Peyer's patch (tissue), 4 donors: ENCODE measurements at places on chromosomes 1 and 21.
A peak's percentile ranks its signal among the peaks of the same experiment; 100 is the strongest.

DNA sequence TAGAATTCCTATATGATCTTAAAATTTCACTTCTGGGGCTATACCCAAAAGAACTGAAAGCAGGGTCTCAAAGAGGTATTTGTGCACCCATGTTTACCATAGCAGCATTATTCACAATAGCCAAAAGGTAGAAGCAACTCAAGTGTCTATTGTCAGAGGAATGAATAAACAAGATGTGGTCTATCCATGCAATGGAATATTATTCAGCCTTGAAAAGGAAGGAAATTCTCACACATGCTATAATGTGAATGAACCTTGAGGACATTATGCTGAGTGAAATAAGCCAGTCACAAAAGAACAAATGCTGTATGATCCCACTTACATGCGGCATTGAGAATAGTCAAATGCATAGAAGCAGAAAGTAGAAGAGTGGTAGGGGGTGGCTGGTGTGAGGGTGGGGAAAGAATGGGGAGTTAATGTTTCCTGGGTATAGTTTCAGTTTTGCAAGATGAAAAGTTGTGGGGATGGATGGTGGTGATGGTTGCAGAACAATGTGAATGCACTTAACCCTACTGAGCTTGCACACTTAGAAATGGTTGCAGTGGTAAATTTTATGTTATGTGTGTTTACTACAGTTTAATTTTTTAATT, 122.4 kb downstream of the TOMM20 start:
- DNase-seq: peak; percentile 6

GRCh38 chr1:41784531-41785274, 134.0 kb downstream of the HIVEP3 start:
- no peak for DNase-seq

DNA sequence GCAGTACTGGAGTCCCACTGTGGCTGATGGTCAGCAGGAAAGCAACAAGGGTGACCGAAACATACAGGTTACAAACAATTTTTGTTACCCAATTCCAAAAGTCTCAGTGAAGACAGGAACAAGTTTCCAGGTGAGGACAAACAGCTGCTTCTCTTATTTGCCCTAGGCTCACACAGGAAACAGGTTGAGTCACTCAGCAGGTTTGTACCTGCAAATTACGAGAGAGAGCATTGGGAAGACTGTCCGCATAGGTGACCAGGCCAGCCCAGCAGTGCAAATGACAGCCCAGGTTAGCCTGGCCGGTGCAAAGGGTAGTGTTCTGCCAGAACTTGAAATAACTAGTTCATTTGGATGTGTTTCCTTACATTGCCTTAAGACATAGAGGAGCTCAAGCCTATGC, 40.0 kb upstream of the DSCAM start:
- no peak for DNase-seq

- no peak for DNase-seq
These were observed 116.1 kb downstream of the MRPS6 start for GRCh38 chr21:34189506-34189905.

- DNase-seq: no peak
These were observed 11.7 kb upstream of the TDRD10 start for GRCh38 chr1:154490317-154490716.

- no peak for DNase-seq
These were observed 440.9 kb upstream of the ZRANB2 start for GRCh38 chr1:71521655-71522264.

DNA sequence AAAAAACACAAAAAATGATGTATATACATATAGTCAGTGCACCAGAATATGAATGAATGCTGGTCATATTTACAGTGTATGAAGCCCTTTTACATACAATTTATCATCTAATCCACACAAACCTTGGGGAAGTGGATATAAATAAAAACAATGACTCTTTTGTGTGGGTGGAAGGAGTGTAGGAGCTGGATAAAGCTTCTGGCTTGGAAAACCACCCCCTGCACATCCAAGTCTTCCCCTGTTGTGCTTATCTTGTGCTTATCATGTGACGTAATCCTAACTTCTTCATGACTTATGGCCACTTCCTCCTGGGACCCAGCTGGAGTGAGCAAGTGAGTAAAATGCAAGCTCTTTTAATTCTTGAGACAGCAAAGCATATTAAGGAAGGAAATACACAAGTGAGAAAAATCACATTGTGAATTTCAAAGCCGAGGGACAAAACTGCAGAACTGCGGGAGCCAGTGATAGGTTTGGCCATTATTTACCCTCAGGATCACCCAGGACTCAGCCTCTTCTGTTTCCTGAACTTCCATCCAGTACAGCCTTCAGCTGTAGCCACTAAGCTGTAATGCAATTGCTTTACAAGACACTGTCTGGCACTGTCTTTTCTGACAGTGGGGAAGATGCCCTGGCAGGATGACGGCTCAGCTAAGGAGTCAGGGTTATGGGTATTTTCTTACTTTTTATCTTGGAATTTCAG, 104.0 kb upstream of the PPM1J start:
- no peak for DNase-seq

DNA sequence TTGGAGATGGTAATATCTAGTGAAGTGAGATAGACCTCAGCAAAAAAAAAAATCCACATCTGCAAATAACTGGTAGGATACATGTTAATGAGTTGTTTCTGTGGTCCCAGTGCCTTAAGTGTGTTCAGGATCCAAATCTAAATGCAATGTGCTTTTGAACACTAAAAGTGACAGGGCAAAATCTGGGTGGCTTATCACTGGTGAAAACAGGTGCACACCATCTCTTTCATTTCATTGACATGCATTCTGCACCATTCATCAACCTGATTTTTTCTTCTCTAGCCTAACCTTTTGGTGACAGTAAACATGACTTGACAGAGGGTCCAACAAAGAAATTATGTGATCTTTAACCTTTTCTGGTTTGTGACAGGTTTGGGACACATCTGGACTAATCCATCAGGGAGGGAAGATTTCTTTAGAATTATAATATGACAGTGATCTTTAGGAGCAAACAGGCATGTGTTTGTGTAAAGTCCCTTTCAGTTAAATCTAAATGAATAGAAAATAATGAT, 201.6 kb upstream of the NEGR1 start:
- no peak for DNase-seq

GRCh38 chr1:42937141-42937696, 21.4 kb downstream of the SLC2A1 start:
- peak; percentile 43 for DNase-seq

GRCh38 chr1:45551684-45552083, 1.1 kb downstream of the AKR1A1 start:
- DNase-seq: no peak

DNA sequence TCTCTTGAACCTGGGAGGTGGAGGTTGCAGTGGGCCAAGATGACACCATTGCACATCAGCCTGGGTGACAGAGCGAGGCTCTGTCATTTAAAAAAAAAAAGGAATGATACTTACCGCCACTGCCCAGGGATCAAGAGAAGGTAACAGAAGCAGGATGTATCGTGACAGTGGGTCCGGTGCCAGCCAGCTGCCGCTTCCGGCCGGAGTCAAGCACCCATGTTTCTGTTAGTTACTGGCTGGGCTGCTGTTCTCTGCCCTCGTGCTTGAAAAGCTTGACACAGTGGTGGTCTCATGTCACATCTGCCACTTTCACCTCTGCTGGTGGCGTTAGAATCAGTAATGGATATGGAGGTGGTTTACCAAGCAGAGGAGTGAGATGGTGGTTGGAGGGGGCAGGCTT, 21.0 kb downstream of the IFNGR2 start:
- no peak for DNase-seq

DNA sequence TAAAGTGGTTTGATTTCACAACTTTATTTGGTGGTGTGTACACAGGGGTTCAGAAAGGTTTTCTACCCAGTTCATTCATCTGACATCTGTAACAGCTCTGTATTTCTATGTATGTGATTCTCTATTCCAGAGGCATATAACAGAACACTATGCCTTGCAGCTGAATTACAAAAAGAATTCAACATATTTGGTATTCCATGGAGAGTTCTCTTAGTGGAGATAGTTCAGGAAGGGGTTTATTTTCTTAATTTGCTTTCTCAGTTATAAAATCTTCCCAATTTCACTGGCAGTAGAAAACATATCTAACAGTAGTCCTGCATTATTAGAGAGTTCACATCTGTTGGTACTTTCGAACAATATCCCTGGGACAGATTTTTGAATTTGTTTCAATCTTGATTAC, 207.9 kb upstream of the LYPLAL1 start:
- no peak for DNase-seq

GRCh38 chr1:224447251-224447650, 12.7 kb upstream of the WDR26 start:
- DNase-seq: no peak

DNA sequence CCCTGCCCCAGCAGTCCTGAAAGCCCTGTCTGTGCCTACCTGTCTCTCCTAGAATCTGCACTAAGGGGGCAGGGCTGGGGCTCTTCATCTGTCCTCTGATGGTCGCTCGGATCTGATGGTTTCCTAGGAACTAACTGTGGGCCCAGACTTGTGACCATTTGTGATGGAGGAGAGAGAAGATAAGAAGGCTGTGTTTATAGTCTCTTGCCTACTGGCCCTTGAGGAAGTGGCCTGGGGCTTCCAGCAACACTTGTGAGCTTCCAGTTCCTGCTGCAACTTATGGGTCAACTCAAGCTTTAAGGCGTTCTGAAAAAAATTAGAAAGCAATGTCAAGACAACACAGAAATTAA, 53.2 kb upstream of the SYNC start:
- no peak for DNase-seq

DNA sequence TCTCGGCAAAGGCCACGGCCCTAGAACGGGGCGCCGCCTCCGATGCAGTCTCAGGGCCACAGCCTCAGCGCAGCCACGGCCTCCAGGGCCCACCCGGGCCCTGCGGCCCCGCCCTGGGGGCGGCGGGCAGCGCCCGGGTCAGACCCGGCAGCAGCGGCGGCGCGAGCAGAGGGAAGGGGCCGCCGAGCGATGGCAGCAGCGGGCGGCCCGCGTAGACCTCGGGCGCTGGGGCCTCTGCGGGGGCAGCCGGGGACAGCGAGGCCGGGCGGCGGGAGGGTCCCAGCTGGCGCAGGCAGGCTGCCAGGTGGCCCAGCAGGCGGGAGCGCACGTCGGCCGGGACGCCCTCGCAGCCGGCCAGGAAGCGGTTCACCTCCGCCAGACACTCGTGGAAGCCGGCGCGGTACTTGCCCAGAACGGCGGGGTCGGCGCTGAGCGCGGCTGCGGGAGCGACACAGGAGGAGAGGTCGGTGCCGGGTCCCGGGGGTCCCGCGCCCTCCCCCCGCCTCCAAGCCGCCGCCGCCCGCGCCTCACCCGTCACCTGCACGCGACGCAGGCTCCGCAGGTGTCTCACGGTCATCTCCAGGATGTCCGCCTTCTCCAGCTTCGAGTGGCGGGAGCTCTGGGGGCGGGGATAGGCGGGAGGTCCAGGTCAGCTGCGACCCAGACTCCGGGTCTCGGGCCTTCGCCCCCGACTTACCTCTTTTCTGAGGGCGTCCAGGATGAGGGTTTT, 737 bp downstream of the HES4 start:
- no peak for DNase-seq

DNA sequence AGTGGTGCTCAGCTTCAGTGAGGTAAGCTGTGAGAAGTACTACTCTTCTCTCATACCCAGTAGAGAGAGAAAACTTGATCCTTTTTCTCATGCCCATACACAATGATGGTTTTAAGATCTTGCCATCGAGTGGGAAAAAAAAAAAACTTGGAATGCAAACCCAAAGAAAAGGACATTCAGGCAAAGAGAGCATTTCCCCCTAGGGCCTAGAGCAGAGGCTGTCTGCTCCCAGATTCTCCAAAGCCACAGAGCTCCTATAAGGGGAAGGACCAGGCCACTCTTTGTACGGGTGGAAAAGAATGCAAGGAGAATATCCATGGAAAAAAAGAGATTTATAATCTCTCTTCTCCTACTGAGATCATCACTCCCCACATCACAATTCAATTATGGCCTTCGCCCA, 34.9 kb downstream of the MROH9 start:
- no peak for DNase-seq

DNA sequence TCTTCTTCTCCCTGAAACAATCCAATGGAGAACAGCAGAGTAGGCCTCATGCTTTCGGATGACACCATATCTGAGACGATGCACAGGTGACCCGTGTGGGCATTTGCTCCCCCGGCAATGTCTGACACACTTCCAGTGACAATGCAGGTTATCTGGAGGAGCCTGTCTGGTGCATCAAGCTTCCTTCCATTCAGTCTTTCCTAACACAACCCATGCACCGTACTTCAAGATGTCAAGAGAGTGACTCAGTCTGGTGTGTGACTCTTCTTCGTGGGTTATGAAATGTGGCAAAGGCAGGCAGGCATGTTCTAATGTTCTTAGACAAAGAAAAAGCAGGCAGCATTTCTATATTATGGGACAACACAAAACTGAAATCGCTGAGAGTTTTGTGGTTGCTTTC, 159.1 kb downstream of the EDEM3 start:
- no peak for DNase-seq
